Omental fat pad (tissue), 4 donors: ENCODE measurements at places on chromosomes 16 and 17. TPM values are rescaled to one million over a fixed set of nuclear protein-coding genes. Genes with fewer than 3 reads are reported as not detected.

Gene KRTAP9-2
- not detected for total RNA-seq

Gene CHST5
- not detected for total RNA-seq

Gene BORCS6
- 9.9 TPM for total RNA-seq

Gene C17orf50
- total RNA-seq, result not detected

Gene CDRT15
- not detected for total RNA-seq
